ENCODE measurements at places on chromosomes 11 and 22.

DNA sequence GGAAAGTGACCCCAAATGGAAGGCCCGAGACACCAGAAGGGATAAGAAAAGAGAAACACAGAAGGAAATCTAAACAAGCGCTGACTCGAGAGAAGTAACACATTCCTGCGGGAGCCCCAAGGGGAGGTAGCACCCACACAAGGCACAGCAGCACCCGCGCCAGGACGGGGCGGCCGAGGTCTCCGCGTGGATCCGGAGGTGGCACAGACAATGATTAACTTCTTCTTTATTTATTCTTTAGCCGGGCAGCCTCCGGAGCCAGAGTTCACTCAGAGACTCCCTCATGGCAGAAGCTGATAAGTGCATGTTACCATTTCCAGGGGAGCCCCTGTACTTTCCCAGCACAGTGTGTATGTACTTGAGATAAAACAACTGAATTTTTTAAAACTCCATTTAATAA is 5.1 kb downstream of the TOLLIP start:
- no peak for DNase-seq

DNA sequence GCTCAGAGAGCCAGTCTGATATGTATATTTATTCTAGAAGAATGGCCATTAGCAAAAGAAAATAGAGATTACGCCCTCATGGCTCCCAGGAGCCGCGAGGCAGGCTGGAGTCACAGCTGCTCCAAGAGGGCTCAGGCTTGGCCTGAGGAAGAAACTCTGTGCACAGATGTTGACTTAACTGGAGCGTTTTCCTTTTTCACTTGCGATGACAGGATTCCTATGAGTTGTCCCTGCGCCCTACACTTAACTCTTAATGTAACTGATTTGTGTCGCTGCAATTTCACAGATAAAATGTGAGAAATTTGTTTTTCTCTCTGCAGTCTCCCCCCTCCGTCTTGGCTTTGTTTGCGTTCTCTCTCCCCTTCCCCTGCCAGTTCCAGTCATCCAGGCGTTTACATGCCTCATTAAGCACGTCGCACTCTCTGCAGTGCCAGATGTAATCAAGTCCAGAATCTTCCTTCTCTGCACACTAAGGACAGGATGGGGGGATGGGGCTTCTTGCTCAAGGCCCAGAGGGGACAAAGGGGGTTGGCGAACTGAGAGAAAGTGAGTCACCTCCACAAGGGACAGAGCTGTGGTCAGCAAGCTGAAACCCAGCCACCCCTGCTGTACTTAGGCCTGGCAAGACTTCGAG is 1060.1 kb downstream of the NTM start:
- DNase-seq, result no peak

DNA sequence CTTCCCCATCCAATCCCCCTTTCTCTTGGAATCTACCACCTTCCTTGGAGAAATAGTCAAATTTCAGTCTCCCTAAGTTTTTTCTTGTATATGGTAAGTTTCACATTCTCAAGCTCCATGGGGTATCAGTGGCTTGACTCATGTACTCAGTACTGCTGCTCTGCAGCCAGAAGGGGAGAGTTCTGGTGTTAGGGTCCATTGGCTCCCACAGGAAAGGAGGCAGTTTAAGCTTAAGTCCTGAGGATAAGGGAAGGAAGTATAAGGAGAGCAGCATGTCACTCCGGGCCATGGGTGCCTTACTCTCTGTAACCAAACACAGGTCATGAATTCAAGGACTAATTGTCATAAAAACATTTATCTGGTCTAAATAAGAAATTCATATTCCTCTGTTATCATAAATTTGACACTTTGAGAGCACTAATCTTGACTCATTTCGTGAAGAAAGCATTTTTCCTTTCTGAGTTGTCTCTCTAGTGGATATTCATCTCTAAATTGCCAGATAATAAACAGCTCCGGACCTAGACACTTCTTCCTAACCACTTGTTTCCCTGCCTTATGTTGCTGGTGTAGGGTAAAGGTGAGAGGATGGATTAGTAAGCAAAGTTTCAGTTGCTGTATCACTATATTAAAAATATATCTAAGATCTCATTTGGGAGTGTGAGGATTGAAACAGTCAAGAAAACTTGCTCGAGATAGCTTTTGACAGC is 20.1 kb upstream of the SORL1 start:
- DNase-seq, result no peak

GRCh38 chr11:47225552-47226400 is 11.0 kb downstream of the DDB2 start:
- DNase-seq, result no peak

- no peak for DNase-seq
Measured at GRCh38 chr22:38736257-38736570, 19.6 kb downstream of the SUN2 start.

- no peak for DNase-seq
Measured at GRCh38 chr11:59199546-59200422, 12.9 kb downstream of the MPEG1 start.

DNA sequence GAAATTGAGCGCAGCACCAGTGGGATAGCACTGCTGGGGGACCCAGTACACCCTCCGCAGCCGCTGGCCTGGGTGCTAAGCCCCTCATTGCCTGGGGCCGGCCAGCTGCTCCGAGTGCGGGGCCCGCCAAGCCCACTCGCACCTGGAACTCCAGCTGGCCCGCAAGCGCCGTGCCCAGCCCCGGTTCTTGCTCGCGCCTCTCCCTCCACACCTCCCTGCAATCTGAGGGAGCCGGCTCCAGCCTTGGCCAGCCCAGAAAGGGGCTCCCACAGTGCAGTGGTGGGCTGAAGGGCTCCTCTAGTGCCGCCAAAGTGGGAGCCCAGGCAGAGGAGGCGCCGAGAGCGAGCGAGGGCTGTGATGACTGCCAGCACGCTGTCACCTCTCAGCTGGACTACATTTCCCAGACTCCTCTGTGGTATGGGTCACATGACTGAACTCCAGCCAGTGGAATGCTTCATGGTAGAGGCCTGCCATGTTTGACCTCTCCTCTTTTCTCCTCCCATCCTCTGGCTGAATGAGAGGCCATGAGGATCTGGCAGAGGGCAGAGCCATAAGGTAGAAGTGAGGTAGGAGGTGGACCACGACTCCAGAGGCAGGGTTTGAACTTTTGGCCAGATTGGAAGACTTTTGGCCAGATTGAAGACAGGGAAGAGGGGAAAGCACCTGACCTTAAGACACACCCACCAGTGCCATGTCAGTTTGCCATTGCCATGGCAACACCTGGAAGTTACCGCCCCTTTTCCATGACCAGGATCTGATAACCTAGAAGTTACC is 6.2 kb downstream of the MRGPRD start:
- DNase-seq, result no peak

DNA sequence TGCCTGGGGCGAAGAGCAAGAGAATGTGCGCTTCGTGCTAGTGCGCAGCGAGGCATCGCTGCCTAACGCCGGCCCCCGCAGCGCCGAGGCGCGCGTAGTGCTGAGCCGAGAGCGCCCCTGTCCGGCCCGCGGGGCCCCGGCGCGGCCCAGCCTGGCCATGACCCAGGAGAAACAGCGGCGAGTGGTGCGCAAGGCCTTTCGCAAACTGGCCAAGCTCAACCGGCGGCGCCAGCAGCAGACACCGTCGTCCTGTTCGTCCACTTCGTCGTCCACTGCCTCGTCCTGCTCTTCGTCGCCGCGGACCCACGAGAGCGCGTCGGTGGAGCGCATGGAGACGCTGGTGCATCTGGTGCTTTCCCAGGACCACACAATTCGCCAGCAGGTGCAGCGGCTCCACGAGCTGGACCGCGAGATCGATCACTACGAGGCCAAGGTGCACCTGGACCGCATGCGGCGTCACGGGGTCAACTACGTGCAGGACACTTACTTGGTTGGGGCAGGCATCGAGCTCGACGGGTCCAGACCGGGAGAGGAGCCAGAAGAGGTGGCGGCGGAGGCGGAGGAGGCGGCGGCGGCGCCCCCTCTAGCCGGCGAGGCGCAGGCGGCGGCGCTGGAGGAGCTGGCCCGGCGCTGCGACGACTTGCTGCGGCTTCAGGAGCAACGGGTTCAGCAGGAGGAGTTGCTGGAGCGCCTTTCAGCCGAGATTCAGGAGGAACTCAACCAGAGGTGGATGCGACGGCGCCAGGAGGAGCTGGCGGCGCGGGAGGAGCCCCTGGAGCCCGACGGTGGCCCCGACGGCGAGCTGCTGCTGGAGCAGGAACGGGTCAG is 1.0 kb downstream of the RASSF10 start:
- peak; percentile 44 for DNase-seq

GRCh38 chr22:11627798-11628650 is 3900.0 kb upstream of the OR11H1 start:
- DNase-seq, result no peak

DNA sequence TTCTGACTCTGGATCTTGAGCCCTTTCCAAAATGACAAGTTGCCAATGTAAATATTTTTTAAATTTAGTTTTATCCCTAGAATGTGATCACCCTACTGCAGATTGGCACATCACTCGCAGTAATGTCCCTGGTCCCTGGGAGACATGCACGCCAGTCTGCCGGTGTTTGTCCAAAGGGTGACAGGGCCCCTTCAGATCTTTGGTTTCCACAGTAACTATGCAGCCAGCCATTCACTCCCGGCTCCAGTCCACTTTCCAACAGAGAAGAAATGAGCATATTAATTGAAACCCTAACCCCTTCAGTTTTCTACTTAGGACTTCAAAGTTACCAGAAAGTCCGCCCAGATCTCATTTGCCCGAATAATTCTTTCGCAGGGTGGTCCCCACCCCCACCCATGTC is 25.8 kb upstream of the RASSF10 start:
- no peak for DNase-seq

GRCh38 chr11:118618115-118618990 is 10.9 kb downstream of the PHLDB1 start:
- DNase-seq, result no peak

DNA sequence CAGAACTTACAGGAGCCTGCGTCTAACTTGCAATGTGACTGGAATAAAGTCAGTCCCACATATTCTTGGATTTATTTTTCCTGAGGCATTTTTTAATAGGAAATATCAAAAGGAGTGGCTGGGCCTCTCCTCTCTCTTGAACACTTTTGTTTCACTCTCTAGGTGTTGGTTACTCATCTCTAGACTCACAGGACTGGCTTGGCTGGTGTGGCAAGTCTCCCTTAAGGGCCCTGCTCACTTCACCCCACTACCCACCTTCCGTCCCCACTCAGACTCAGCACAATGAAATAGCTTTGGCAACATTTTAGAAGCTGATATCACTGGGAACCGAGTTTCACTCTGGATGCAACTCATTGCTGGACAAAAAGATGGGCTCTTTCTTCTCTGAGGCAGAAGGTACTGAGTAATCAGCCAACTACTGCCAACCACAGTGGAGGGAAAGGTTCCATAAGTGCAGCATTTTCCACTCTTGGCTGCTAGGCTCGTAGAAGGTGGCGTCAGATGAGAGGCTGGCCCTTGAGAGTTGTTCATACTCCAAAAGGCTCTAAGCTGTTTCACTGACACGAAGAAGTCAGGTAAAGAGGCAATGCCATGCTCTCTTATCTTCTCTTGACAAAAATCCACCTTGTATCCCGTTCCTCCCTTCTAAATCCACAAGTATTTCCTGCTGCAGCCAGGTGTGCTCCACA is 390.6 kb downstream of the SOX6 start:
- DNase-seq, result no peak
